ENCODE measurements at places on chromosomes 2 and 18. TPM values are rescaled to one million over a fixed set of nuclear protein-coding genes. Genes with fewer than 3 reads are reported as not detected.

ZNF804A gene
- total RNA-seq: not detected

FSHR gene
- total RNA-seq: not detected

OBSL1 gene
- 1.9 TPM for total RNA-seq

NXPH2 gene
- not detected for total RNA-seq

KIAA2012 gene
- not detected for total RNA-seq

SLC5A7 gene
- not detected for total RNA-seq

REG3A gene
- not detected for total RNA-seq

TSPYL6 gene
- not detected for total RNA-seq

CCDC141 gene
- 2.6 TPM for total RNA-seq

CCDC150 gene
- 14.6 TPM for total RNA-seq

AQP12A gene
- total RNA-seq: not detected

ASXL3 gene
- not detected for total RNA-seq

AGAP1 gene
- total RNA-seq: 2.2 TPM

UNC80 gene
- total RNA-seq: not detected

OXER1 gene
- 0.23 TPM for total RNA-seq
